Mammary epithelial cell (primary cell): ENCODE measurements at places on chromosomes 3 and 15. TPM values are rescaled to one million over a fixed set of nuclear protein-coding genes. Genes with fewer than 3 reads are reported as not detected.

Gene TMC3
- not detected for polyA plus RNA-seq

Gene ZNF660
- polyA plus RNA-seq: 0.01 TPM

Gene ZNF385D
- 7.1 TPM for polyA plus RNA-seq

Gene ZNF502
- polyA plus RNA-seq: 1.8 TPM

Gene NBEAL2
- 24.6 TPM for polyA plus RNA-seq

Gene EDEM1
- 47.0 TPM for polyA plus RNA-seq

Gene GATA2
- 0.10 TPM for polyA plus RNA-seq

Gene RASL12
- polyA plus RNA-seq: 0.09 TPM

Gene CLEC3B
- 0.11 TPM for polyA plus RNA-seq

Gene GCNT3
- 0.18 TPM for polyA plus RNA-seq

Gene STXBP5L
- polyA plus RNA-seq: not detected

Gene TTLL13
- polyA plus RNA-seq: 0.02 TPM

Gene MASP1
- not detected for polyA plus RNA-seq

Gene REC114
- polyA plus RNA-seq: not detected

Gene GOLGA8T
- polyA plus RNA-seq: not detected

Gene ISLR
- 0.08 TPM for polyA plus RNA-seq

Gene GRAMD2A
- 13.0 TPM for polyA plus RNA-seq

Gene SLC38A3
- polyA plus RNA-seq: 0.06 TPM

Gene OXSR1
- 36.4 TPM for polyA plus RNA-seq

Gene MYLK
- 66.6 TPM for polyA plus RNA-seq

Gene SSUH2
- polyA plus RNA-seq: 0.31 TPM

Gene ASTE1
- polyA plus RNA-seq: 4.2 TPM

Gene CD276
- 128 TPM for polyA plus RNA-seq

Gene TUSC7
- not detected for polyA plus RNA-seq

Gene CD200
- 4.2 TPM for polyA plus RNA-seq

Gene GOLGA6L4
- 0.22 TPM for polyA plus RNA-seq

Gene COLQ
- 0.11 TPM for polyA plus RNA-seq

Gene SERPINI1
- polyA plus RNA-seq: 1.8 TPM

Gene SLC24A5
- not detected for polyA plus RNA-seq

Gene CCR8
- polyA plus RNA-seq: not detected

Gene FGF12
- 0.15 TPM for polyA plus RNA-seq

Gene WWTR1
- 76.3 TPM for polyA plus RNA-seq

Gene ITGA11
- 0.01 TPM for polyA plus RNA-seq

Gene CNTN4
- polyA plus RNA-seq: not detected

Gene RTP1
- not detected for polyA plus RNA-seq

Gene EXD1
- 0.08 TPM for polyA plus RNA-seq

Gene RETNLB
- not detected for polyA plus RNA-seq

Gene GNB4
- 35.7 TPM for polyA plus RNA-seq

Gene GCSAM
- polyA plus RNA-seq: 3.5 TPM

Gene PTH1R
- not detected for polyA plus RNA-seq

Gene RPL4
- 4,438 TPM for polyA plus RNA-seq

Gene FBXO40
- not detected for polyA plus RNA-seq

Gene SENP8
- polyA plus RNA-seq: 2.0 TPM
